COLO829 (cell line): ENCODE measurements at places on chromosomes 2 and 18.

GRCh38 chr2:237223201-237223861 lies 137.6 kb downstream of the COPS8 start:
- DNase-seq, result no peak

DNA sequence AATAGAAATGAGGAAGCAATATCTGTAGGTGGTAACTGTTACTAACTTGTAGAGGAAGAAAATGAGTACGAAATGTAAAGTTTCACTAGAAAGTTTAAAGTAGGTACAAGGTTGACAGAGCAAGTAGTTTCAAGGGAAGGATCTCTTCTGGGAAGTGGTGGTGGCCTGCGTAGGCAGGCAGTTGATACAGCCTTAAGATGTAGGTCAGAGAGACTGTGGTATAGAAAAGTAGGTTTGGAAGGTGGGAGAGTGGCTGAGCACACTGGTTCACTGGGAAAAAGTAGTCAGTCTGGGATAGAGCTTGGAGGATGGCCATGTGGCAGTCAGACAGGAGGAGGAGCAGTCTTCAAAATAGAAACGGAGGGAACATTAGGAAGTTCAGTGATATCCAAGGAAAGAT lies 23.5 kb downstream of the KDM3A start:
- DNase-seq, result no peak

- DNase-seq, result no peak
Measured at GRCh38 chr2:239790721-239791120, 234.4 kb downstream of the NDUFA10 start.

GRCh38 chr2:184113696-184114403 lies 484.5 kb upstream of the ZNF804A start:
- peak; percentile 58 for DNase-seq

GRCh38 chr18:23205980-23206379 lies 70.7 kb downstream of the CABLES1 start:
- DNase-seq, result no peak

- no peak for DNase-seq
Measured at GRCh38 chr18:32634876-32635431, 137.9 kb downstream of the KLHL14 start.

DNA sequence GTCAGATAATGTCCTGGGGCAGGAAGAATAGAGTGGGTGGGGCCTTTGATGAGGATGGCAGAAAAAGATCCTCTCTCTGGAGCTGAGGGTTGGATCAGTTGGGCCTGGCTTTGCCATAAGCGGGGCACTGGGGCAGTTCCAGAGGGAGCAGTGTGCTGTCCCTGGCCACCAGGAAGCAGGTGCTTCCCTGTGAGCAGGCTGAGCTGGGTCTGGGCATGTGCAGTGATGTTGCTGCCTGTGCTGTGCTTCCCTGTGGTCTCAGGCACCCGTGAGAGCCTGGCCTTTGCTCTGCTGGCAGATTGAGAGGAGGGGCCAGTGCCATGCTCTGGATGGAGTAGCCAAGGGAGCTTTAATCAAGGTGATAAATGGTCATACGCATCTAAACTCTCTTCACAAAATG lies 14.6 kb upstream of the NPPC start:
- DNase-seq, result no peak

- no peak for DNase-seq
Measured at GRCh38 chr18:25557011-25557410, 205.0 kb upstream of the ZNF521 start.

DNA sequence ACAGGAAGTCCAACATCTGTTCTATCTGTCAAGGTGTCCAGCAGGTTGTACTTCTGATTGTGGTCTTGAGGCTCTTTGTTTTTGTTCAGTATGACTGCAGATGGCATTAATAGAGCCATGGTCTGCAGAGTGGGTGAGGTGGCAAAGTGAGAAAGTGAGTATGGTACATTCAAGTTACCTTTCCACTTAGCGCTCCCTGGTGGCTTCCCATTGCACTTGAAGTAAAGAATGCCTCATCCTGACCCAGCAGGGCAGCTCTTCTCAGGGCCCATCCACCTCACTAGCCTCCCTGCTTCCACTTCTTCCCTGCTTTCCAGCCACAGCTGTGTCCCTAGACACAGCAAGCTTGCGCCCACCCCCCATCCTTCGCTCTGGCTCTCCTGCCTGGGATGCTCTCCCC lies 148.0 kb upstream of the ALPP start:
- no peak for DNase-seq

GRCh38 chr2:134917888-134918525 lies 615 bp upstream of the CCNT2 start:
- DNase-seq, result no peak

GRCh38 chr2:160478660-160479059 lies 14.9 kb downstream of the RBMS1 start:
- DNase-seq, result no peak

DNA sequence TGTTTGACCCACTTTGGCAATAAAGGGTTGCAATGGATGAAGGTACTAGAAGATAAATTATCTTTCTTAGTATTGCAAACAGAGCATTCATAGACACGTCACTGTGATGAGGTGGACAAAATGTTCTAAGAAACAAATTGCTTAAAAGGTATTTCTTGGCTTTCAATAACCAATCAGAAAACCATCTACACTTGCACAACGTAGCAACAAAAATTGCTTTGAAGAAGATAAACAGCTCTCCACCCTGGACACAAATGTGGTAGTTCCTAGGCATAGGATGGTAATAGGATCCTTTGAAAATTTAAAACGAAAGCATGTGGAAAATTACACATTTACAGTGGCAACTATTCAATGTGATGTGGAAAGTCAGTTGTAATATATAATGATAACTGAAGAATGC lies 439.9 kb upstream of the ETAA1 start:
- DNase-seq, result no peak

DNA sequence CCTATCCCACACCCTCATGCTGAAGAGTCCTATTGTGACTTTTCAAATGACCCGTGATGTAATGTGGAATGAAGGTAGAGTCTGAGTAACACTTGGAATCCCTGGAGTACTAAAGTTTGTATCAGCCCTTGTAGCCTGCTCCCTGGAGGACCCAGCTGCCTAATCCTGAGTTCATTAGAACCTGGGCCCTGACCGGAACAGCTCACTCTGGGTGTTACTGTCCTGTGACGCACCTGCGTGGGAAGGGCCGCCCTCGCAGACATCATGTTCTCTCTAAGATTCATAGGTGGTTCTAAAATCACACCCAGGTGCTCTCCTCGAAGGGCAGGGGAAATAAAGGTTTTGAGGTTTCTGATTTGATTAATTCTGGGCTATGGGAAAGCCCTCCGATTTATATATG lies 62.3 kb downstream of the NCK2 start:
- no peak for DNase-seq

- no peak for DNase-seq
Measured at GRCh38 chr18:2529154-2529553, 42.2 kb downstream of the METTL4 start.

DNA sequence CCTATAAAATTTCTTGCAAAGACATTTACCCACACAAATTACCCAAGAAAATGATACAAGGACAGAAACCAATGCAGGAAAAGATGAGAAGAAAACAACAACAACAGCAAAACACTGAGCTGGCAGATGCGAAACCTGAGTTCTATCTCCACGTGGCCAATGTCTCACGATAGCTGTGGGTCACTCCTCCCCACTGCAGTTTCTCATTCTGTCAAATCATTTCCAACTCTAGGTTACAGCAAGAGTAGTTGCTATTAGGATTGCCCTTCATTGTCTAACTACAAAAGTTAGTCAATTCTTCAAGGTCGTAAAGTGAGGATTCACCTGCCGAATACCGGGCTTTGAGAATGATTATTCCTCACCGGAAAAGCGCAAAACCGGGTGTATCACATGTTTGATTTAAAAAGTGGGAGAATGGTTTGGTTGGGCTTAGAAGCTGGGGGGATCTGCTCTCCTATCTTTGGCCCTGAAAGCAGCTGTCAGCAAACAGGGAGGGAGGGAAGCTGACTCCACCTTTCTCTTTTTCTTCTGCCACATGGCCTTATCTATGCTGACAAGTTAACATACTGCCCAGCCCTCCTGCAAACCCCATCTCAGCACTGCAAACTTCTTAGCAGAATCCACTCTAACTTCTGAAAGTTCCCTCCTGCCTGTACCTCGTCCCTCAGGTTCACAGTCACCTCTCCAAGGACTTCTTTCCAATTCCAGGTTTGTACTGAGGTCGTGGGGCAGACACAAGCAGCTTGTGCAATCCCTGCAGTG lies 473.0 kb downstream of the SOX11 start:
- no peak for DNase-seq

DNA sequence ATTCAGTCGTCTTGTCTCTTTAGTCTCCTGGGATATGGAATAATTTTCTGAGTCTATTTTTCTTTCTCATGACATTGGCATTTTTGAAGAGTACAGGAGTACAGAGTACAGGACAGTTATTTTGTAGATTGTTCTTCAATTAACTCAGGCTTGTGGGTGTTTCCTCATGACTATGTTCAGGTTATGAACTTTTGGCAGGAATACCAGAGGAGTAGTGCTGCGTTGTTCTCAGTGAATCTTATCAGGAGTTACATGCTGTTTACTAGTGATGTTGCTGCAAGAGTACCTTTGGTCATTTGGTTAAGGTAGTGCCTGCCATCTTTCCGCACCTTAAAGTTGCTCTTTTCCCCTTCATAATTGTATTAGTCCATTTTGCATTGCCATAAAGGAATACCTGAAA lies 41.3 kb upstream of the AGFG1 start:
- no peak for DNase-seq

- no peak for DNase-seq
Measured at GRCh38 chr2:161138429-161138828, 21.8 kb upstream of the TANK start.

DNA sequence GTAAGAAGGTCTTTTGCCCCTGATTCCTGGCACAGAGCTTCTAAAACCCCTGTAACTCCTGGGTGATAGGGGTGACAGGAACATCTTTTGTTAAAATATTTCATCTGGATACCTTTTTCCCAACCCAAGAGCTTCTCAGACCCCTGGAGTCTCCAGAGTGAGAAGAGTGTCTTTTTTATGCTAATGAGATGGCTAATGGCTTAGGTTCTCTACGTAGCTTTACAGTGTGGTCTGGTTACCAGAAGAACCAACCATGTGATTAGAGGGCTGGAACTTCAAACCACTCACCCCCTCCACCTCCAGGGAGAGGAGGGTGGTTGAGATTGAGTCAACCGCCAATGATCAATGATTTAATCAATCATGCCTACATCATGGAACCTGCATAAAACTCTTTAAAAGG lies 16.2 kb upstream of the DCC start:
- no peak for DNase-seq

GRCh38 chr2:16653083-16653375 lies 12.6 kb downstream of the CYRIA start:
- DNase-seq, result no peak

DNA sequence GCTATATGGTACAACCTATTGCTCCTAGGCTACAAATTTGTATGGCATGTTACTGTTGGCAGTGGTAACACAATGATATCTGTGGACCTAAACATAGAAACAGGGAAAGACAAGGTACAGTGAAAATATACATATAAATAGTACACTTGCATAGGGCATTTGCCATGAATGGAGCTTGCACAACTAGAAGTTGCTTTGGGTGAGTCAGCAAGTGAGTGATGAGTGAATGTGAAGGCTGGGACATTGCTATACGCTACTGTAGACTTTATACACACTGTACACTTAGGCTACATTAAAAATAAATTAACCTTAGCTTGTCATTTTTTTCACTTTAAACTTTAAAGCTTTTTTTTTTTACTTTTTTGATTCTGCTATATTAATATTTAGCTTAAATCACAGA lies 500.0 kb upstream of the SETBP1 start:
- DNase-seq, result no peak

DNA sequence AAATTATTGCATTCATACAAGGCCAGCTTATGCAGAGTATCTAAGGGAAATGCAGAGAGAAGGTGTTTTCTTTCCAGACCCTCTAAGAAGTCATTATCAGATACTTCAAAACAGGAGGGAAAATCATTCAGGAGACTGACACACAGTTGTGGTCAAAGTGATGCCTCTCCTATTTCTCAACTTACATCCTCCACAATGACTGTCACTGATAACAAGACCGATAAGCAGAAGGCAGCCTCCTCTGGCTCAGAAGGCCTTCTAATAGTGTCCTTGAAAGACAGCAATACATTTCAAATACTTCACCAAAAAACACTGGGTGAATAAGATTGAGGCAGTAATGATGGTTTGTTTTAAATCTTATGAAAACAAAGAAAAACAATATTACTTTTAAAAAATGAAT lies 199.7 kb downstream of the PIEZO2 start:
- DNase-seq, result no peak

GRCh38 chr2:239806758-239807434 lies 218.2 kb downstream of the NDUFA10 start:
- no peak for DNase-seq

DNA sequence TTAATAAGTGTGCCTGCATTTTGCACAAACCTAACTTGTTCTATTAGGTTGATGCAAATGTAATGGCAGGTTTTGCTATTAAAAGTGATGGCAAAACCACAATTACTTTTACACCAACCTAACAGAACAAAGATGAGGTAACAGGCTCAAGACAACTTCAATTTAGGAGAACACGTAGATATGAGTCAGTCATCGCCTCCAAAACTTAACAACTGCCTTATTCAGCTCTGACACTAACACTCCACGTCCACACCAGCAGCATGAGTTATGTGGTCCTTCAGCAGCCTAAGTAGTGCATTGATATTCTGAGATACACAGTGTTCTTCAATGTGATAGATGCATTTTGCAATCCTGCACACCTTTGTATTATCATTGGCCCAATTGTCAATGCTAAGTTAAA lies 1175.1 kb upstream of the ACVR2A start:
- no peak for DNase-seq

DNA sequence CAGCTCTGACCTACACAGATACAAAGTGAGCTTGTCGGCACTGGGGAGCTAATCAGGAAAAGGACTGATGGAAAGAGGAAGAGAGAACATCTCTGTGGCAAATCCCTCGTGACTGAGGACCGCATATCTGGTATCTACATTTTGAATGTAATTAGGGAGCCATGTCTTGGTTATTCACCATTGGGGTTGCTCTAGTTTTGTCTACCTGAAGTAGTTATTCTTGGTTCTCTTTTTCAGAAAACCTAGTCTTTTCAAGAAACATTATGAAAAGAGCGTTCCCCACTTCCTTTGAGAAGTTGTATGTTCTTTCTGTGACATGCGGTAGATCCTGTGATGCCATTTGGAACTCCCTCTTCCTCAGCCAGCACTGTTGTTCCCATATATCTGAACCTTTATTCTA lies 104.4 kb downstream of the DOCK10 start:
- DNase-seq, result no peak

DNA sequence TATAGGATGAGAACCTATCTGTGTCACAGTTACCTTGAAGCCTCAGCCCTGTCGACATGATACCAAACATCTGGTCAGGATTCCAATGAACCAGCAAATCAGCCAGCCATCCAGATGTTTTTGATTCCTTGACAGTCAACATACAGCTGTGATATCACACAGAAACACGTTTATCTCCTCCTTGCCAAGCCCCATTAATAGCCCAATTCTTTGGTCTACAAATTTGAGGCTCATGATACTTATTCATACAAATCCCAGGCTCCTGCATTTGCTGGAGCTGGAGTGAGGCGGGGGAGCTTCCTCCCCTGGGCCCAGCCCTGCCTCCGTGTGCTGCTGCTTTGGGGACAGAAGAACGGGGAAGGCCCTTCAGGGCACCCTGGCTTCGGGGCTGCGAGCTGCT lies 611.6 kb upstream of the SALL3 start:
- DNase-seq, result no peak

GRCh38 chr2:147363181-147363580 lies 481.6 kb upstream of the ACVR2A start:
- no peak for DNase-seq

GRCh38 chr2:31886700-31887099 lies 124.1 kb downstream of the MEMO1 start:
- DNase-seq, result no peak
